Left lung (tissue), 14 donors: ENCODE measurements at places on chromosomes 2 and 18. TPM values are rescaled to one million over a fixed set of nuclear protein-coding genes. Genes with fewer than 3 reads are reported as not detected.
A peak's percentile ranks its signal among the peaks of the same experiment; 100 is the strongest.

- no peaks in the 10 kb centered on the region for H3K36me3 ChIP-seq
- no peak overlapping the region for H3K4me3 ChIP-seq
- H3K27me3 ChIP-seq: no peaks in the 10 kb centered on the region
- DNase-seq: no peak
- no peaks in the 10 kb centered on the region for H3K4me1 ChIP-seq
Observed at GRCh38 chr2:212727751-212728150, 189.1 kb upstream of the ERBB4 start.

- peaks cover 44% of the 10 kb centered on the region for H3K36me3 ChIP-seq
- no peaks in the 10 kb centered on the region for H3K27me3 ChIP-seq
- no peak overlapping the region for H3K4me3 ChIP-seq
- DNase-seq: no peak
- peak overlapping the region; percentile 53 for H3K27ac ChIP-seq
Observed at GRCh38 chr2:47039489-47039870, 115.6 kb downstream of the STPG4 start.

- no peak overlapping the region for H3K4me3 ChIP-seq
- DNase-seq: no peak
- H3K4me1 ChIP-seq: peaks cover 16% of the 10 kb centered on the region
- H3K27me3 ChIP-seq: no peaks in the 10 kb centered on the region
- H3K36me3 ChIP-seq: no peaks in the 10 kb centered on the region
- no peak overlapping the region for H3K27ac ChIP-seq
Observed at GRCh38 chr18:44786688-44787087, 106.0 kb downstream of the SETBP1 start.

DNA sequence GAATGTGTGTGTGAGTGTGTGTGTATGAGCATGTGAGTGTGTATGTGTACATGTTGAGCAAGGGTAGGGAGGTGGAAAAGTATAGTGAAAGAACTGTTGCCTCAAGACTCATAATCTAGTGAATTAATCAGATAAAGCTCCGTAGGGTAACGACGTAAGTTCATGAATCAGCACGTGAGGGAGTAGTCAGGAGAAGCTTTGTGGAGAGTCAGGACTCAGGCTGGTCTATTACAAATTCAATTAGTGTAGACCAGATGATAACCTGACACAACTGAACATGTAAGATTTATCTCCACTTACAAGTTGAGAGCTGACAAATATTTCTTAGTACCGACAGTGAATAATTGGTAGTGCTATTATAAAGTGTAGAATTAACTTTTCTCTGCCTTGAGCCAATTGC, 194.5 kb downstream of the RAD51AP2 start:
- H3K27me3 ChIP-seq: no peaks in the 10 kb centered on the region
- no peak overlapping the region for H3K4me3 ChIP-seq
- no peaks in the 10 kb centered on the region for H3K4me1 ChIP-seq
- no peak overlapping the region for H3K27ac ChIP-seq

DNA sequence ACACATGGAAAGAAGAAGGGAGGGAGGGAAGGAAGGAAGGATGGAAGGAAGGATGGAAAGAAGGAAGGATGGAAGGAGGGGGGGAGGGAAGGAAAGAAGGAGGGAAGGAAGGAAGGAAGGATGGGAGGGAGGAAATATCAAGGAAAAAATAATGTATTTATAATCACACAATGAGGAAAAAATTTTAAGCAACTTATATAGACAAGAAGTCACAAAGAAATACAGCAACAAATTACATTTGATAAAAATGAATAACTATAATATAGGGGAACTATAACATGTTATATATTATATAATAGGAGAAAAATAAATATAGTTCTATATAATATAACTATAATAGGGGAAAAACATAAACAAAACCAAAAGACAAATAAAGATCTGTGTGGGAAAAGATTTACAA, 441.8 kb downstream of the LRATD1 start:
- no peak overlapping the region for H3K4me3 ChIP-seq
- no peaks in the 10 kb centered on the region for H3K36me3 ChIP-seq
- H3K27ac ChIP-seq: no peak overlapping the region
- no peak for DNase-seq
- no peaks in the 10 kb centered on the region for H3K4me1 ChIP-seq

DNA sequence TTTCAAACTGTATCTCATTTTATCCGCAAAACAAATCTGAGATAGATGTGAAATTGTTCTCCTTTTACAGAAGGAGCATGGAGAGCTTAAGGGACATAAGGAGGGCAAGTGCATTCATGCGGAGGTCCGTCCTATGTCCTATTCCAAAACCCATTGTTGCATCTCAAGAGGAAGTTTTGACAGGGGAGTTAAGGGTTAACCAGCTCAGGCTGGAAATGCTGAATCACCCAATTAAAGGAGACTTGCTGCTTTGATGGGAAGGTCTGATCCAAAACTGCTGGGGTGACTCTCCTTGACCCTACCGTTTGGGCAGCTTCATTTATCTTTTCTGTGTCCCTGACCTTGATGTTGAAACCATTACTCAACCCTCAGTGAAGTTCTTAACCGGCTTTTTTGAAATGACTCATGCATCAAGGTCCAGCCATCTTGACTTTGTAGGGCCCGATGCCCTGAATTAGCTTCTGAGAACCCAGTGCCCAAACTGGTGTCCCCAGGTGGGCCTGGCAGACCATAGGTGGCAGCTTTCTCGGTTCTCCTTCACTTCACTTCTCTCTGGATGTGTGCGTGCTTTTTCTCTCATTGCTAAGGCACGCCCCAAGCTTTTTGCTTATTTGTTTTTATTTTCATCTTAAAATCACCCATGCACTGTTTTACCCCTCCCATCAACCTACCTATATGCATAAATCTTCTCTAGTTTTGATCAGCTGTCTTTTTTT, 15.9 kb upstream of the TXNDC2 start:
- peak overlapping the region; percentile 33 for H3K27ac ChIP-seq
- H3K27me3 ChIP-seq: no peaks in the 10 kb centered on the region
- no peaks in the 10 kb centered on the region for H3K36me3 ChIP-seq
- H3K4me3 ChIP-seq: no peak overlapping the region

DNA sequence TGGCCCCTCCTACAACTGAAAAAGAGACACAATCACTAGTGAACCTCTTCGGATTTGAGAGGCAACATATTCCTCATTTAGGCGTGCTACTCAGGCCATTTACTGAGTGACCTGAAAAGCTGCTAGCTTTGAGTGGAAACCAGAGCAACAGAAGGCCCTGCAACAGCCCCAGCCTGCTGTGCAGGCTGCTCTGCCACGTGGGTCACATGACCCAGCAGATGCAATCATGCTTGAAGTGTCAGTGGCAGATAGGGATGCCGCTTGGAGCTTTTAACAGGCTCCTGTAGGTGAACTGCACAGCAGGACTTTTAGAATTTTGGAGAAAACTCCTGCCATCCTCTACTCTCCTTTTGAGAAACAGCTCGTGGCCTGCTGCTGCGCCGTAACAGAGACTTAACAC, 578.6 kb upstream of the RAB6C start:
- no peaks in the 10 kb centered on the region for H3K4me1 ChIP-seq
- DNase-seq: no peak
- H3K27me3 ChIP-seq: no peaks in the 10 kb centered on the region
- no peaks in the 10 kb centered on the region for H3K36me3 ChIP-seq
- no peak overlapping the region for H3K4me3 ChIP-seq

DNA sequence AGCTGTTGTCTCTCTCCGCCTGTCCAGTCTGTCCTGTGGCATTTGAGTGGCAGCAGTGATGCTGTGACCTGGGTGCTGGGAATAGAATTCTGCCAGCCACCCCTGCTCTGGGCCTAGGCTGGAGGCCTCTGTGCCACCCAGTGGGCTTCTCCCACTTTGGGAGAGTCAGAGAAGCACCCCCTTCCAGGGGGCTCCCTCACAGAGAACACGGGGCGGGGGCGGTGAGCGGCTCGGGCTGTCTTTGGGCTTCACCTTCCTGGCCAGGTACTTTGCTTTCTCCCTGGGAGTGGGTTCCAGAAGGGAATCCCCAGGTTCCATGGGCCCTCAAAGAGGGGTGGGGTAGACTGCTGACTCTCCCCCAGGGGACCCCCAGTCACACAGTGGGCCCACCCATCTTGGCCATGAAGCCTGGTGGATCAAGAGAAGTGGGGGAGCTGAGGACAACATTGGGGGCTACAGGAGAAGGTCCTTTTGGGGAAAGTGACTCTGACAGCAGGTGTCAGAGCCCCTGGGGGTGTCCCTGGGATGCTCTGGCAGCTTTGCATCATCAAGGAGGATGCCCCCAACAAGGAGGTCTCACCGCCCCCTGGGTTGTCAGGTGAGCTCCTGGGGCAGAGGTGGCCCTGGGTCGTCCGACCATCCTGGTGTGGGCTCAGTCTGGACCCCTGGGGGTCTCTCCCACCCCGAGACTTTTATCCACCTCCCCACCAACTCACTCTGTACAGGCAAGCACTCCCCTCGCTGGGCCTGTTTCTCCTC, 18.8 kb upstream of the BOK start:
- DNase-seq: no peak
- no peak overlapping the region for H3K27ac ChIP-seq
- H3K4me3 ChIP-seq: no peak overlapping the region
- H3K27me3 ChIP-seq: peaks cover 7% of the 10 kb centered on the region
- peaks cover 21% of the 10 kb centered on the region for H3K4me1 ChIP-seq
- H3K36me3 ChIP-seq: no peaks in the 10 kb centered on the region

DNA sequence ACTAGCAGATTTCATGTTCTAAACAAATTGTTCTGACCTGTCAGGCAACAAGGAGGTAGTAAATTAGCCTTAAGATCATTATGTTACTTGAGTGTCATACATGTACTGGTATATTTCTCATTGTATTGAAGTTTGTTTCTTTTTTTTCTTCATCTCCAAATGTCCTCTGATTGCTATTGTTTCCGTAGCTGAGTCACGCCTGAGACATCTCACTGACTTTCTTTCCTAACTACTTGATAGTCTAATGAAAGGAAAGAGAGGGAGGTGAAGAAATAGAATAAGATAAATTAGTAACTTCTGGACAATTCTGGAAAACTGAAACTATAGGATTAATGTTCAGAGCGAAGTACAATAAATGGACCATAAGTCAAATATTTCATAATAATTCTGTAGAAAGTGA, 1049.9 kb downstream of the TSN start:
- DNase-seq: no peak
- no peak overlapping the region for H3K27ac ChIP-seq
- no peaks in the 10 kb centered on the region for H3K4me1 ChIP-seq

- H3K4me1 ChIP-seq: peaks cover 80% of the 10 kb centered on the region
- no peaks in the 10 kb centered on the region for H3K36me3 ChIP-seq
- H3K4me3 ChIP-seq: no peak overlapping the region
- no peaks in the 10 kb centered on the region for H3K27me3 ChIP-seq
Observed at GRCh38 chr2:97931118-97931857, 64.5 kb downstream of the TMEM131 start.

DNA sequence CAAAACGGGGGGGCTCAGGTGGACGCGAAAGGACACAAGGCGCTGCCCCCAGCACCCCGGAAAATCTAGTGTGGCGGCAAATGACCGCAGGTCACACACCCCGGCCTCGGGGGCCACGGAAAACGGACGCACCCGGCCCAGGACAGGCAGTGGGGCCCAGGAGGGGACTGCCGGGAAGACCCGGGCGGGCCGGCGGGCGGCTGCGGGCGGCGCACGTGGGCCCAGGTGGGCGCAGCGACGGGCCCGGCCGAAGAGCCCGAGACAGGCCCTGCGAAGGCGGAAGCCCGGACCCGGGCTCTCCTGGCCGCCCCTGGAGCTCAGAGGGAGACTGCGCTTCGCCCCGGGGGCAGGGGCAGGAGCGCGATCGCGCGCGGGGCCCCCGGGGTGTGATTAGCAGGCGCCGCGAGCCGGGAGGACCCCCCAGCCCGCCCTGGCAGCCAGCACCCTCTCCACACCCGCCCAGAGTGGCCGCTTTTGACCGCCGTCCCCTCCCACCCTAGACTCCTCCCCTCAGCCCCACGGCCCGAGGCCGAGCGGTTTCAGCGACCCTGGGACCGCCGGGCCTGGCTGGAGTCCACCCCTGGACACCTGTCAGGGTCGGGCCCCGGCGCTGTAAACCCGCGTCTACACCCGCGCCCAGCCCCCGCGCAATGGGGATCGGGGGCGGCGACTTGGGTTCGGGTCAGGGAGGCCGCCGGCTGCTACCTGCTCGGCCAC, 773 bp downstream of the MBP start:
- H3K4me3 ChIP-seq: peak overlapping the region; percentile 76
- H3K27ac ChIP-seq: peak overlapping the region; percentile 95
- H3K27me3 ChIP-seq: peaks cover 25% of the 10 kb centered on the region
- H3K36me3 ChIP-seq: no peaks in the 10 kb centered on the region
- H3K4me1 ChIP-seq: peaks cover 57% of the 10 kb centered on the region

GRCh38 chr2:54059504-54059903, 55.9 kb upstream of the ACYP2 start:
- no peak overlapping the region for H3K4me3 ChIP-seq
- peaks cover 4% of the 10 kb centered on the region for H3K4me1 ChIP-seq
- no peak for DNase-seq
- H3K36me3 ChIP-seq: no peaks in the 10 kb centered on the region

DNA sequence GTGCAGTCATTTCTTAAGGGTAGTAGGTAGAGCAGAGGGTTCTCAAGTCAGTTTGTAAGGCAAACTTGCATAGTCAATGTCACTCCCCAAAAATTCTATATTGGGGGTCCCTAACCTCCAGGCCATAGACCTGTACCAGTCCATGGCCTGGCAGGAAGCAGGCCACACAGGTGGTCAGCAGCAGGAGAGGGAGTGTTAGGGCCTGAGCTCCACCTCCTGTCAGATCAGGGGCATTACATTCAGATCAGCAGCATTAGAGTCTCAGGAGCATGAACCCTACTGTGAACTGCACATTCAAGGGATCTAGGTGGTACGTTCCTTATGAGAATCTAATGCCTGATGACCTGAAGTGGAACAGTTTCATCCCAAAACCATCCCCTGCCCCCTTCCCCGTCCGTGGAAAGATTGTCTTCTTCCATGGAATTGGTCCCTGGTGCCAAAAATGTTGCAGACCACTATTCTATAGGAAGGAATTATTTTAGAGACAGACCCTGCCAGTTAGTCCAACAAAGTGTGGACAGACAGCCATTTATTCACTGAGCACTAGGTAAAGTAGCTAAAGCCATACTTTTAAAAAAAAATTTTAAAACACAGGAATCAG, 6.7 kb downstream of the COA5 start:
- H3K4me1 ChIP-seq: peaks cover 2% of the 10 kb centered on the region
- H3K27me3 ChIP-seq: no peaks in the 10 kb centered on the region
- DNase-seq: no peak
- H3K4me3 ChIP-seq: no peak overlapping the region
- H3K27ac ChIP-seq: no peak overlapping the region

- H3K27ac ChIP-seq: no peak overlapping the region
- no peaks in the 10 kb centered on the region for H3K36me3 ChIP-seq
- no peaks in the 10 kb centered on the region for H3K4me1 ChIP-seq
- no peaks in the 10 kb centered on the region for H3K27me3 ChIP-seq
Observed at GRCh38 chr2:111711270-111711669, 172.7 kb downstream of the ANAPC1 start.

Gene TRPM8
- 0.16 TPM for polyA plus RNA-seq

Gene C2orf80
- not detected for polyA plus RNA-seq

Gene REG3G
- not detected for polyA plus RNA-seq

Gene MYL12A
- polyA plus RNA-seq: 324 TPM

Gene MOGAT1
- polyA plus RNA-seq: not detected

Gene DNAJC27
- polyA plus RNA-seq: 11.1 TPM

Gene EVX2
- polyA plus RNA-seq: not detected

Gene SPP2
- not detected for polyA plus RNA-seq
